ENCODE measurements at places on chromosomes 12 and 14.

DNA sequence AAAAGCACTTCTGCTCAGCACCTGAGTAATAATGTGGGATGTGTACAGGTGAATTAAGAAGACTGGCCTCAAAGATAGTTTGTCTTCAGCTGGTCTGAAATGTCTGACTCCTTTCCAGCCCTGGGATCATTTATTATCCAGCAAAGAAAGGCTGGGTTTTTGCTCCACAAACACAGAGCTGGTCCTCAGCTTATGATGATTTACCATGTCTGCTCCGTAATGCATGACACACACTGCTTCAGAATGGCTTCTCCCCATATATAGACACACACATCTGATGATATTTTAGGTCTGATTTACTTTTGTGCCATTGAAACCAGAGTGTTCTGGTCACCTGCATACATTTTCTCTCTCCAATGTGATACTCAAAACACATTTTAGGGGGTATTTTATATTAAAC, 225.0 kb downstream of the SLC25A21 start:
- DNase-seq, result no peak

GRCh38 chr14:105021656-105022275, 883 bp upstream of the CDCA4 start:
- peak; percentile 35 for DNase-seq

DNA sequence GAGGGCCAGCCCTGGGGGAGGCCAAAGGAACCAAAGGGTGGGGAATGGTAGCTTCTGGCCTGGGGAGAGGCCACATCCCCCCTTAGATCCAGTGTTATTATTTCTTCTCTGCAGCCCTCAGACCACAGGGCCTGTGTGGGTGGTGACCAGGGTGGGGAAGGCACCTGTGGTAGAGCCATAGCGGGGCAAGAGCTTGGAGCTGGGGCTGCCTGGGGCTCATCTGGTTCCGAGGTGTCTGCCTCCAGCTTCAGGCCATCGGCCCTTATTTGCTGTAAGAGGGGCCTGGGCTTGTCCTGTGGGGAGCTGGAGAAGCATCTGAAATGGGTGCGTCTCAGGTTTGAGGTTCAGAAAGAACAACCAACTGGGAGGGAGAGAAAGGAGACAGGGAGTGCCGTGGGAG, 2.1 kb upstream of the B3GNT4 start:
- no peak for DNase-seq

- DNase-seq, result no peak
These were observed 13.8 kb downstream of the FBRSL1 start for GRCh38 chr12:132503618-132504204.

DNA sequence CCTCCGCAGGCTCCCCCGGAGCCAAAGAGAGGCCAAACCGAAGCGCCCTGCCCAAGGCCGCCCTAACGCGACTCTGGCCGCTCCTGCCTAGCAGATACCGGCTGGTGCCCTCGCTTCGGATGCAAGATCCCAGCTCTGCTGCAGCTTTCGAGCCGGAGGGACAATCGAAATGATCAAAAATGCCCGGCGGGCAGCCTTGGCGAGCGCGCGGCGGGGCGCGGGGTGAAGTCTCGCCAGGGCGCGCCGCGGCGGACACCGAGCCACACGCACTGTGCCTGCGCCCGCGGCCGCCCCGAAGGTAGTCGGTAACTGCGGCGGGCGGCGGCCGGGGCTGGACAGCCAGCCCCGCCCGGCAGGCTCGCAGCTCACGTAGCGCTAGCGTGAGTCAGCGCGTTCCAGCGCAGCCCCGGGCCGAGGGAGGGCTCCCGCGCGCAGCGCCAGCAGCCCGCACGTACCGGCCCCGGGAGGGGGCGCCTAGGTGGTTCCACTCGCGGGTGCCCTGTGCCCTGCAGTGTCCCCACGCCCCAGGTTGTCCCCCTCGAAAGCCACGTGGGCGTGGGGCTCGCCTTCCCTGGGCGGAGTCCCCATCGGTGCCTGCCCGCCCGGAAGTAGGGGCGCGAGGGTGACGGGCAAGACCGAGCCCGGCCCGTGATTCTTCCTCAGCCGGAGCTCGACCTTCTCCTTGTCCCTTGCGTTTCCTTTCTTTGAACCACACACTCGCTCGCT, 109.2 kb upstream of the EGLN3 start:
- DNase-seq, result peak; percentile 37

GRCh38 chr12:131725503-131725902, 14.6 kb downstream of the SFSWAP start:
- DNase-seq, result no peak
